ENCODE measurements at places on chromosomes 3 and 15.
A peak's percentile ranks its signal among the peaks of the same experiment; 100 is the strongest.

GRCh38 chr3:187183210-187183862 is 13.9 kb upstream of the RTP1 start:
- DNase-seq = no peak

GRCh38 chr3:125684199-125684598 is 88.9 kb upstream of the OSBPL11 start:
- no peak for DNase-seq

DNA sequence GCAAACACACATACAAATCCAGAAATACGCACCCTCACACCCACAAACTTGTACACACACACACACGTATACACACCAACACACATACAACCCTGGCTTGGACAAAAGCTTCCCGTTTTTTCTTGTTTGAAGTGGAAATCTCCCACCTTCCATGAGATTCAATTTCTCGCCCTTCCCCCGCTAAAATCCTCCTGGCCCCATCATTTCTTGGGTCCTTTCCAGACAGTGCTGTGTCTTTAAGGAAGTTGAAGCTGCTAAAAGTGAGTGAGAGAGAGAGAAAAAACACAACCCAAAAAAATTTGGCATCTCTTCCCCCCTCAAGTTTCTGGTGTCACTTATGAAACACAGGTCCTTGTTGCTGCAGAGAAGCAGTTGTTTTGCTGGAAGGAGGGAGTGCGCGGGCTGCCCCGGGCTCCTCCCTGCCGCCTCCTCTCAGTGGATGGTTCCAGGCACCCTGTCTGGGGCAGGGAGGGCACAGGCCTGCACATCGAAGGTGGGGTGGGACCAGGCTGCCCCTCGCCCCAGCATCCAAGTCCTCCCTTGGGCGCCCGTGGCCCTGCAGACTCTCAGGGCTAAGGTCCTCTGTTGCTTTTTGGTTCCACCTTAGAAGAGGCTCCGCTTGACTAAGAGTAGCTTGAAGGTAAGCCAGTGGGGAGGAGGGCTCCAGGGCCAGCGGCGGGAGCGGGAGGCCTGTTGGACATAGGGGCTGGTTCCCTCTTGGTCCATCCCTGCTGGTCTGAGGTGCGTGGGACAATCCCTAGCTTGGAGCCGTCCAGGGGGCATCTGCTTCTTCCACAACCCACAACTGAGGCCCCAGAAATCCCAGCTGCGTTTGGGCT is at the start of gene ISLR:
ISLR (plus strand) TSS at position 331 of the 839 bp plus-strand sequence. CDS start 1,149 bp downstream, outside the sequence.
- DNase-seq = no peak

- no peak for DNase-seq
These were observed 19.9 kb upstream of the ABHD5 start for GRCh38 chr3:43670635-43671522.

GRCh38 chr3:197500812-197501211 is 55.0 kb downstream of the BDH1 start:
- DNase-seq = no peak

DNA sequence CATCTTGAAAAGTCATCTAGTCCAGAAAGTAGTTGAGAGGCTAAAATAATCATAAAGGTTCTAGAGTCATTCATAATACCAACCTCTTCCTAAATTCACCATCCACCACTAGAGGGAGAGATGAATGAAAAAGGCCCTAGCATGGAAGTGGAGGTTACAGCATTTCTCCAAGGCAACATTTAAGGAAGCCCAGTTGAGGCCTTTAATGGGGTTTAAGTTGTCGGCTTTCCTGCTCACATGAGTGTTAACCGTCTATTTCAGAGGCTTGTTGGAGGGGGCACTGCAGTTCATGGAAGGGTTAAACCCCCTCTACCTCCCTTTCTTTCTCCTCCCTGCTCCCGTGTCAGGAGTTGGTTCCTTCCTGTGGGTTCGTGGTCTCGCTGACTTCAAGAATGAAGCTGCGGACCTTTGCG is 3.8 kb upstream of the SLCO3A1 start:
- DNase-seq = no peak

DNA sequence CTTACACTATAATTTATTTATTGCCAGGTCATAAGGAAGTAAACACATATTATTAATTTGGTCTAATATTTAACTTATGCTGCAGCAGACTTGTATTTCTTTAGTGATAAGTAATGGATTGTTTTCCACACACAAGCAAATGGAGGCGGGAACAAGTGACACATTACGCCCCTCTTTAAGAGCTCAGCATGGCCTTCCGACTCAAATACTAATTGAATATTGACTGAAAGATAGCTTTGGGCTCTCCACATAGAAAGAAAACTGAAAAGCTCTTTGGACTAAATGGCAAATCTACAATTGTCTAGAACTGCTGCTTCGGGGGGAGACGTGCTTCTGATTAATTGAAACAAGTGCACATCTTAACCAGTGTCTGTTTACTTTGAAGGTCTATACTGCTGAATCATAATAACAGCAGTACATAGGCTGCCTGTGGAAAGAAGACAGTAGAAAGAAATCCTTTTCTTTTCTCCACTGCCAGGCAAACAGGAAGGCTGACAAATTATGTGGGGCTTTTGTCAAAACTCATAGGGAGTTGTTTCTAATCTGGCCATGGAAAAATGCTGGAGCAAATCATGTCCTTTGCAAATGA is 15.9 kb downstream of the CADPS start:
- no peak for DNase-seq

- DNase-seq = peak; percentile 6
These were observed 7.0 kb upstream of the CTSH start for GRCh38 chr15:78951841-78952238.

DNA sequence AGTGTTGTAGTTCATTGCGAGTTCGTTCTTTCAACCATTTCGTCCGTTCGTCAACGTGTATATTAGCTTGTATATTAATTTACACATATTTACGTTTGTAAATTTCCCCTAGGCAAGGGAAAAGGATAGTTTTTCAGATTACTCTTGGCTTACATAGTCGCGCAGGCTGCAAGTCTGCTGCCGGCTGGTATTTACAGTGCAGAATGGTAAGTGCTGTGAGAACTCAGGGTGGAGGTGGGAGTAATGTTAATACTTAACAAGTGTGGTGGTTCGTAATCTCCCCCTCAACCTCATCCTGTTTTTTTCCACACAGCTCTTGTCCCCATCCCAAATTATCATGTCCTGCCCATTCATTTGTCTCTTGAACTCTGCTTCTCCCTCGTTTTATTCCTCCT is 766 bp downstream of the FAM98B start:
- DNase-seq = no peak

GRCh38 chr15:80556694-80557367 is 138.3 kb upstream of the ABHD17C start:
- DNase-seq = no peak

DNA sequence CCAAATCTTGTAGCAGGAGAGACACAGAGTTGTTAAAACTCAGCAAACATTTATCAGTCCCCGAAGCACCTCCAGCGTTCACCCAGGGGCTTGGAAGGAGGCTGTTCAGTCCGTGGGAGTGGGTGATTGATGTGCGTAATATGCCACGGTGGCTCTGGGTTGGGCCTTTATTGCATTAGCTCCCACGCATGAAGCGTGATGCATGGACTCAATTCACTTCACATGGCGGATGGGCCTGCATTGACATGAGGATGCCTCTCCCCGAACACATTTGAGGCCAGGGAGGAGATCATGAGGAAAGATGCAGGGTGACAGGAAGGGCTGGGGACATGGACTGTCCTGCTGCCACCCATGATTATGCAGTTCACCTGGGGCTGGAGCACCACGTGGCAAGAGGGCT is 126.5 kb downstream of the FAM43A start:
- no peak for DNase-seq

- no peak for DNase-seq
These were observed 1185.8 kb upstream of the ALCAM start for GRCh38 chr3:104180906-104181305.

DNA sequence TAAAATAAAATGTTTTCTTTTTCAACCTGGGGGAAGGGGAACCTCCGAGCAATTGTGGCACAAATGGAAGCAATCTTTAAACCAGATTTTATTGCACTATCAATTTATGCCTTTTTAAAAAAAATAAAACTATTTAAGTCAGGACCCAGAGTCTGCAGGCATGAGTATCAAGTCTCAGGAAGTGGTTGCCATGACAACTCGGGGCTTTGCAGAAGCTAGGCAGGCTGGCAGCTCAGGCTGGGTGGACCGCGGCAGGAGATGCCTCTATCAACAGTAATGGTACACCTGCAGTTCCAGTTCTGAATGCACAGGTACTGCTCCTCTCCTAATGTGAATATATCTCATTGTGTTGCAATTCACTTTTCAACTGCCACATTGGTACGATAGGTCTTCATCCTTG is 447.7 kb downstream of the GABRG3 start:
- no peak for DNase-seq

GRCh38 chr15:89837134-89837829 is 22.6 kb upstream of the ANPEP start:
- no peak for DNase-seq

Data from HS-5 (cell line).